GM23338 (cell line): ENCODE measurements at places on chromosomes 11 and 22.

- no peak for DNase-seq
Measured at GRCh38 chr22:40480996-40481395, 110.6 kb downstream of the SGSM3 start.

- no peak for DNase-seq
Measured at GRCh38 chr11:23310276-23310675, 450.0 kb upstream of the CCDC179 start.

- no peak for DNase-seq
Measured at GRCh38 chr11:76186776-76187279, 19.5 kb downstream of the WNT11 start.

DNA sequence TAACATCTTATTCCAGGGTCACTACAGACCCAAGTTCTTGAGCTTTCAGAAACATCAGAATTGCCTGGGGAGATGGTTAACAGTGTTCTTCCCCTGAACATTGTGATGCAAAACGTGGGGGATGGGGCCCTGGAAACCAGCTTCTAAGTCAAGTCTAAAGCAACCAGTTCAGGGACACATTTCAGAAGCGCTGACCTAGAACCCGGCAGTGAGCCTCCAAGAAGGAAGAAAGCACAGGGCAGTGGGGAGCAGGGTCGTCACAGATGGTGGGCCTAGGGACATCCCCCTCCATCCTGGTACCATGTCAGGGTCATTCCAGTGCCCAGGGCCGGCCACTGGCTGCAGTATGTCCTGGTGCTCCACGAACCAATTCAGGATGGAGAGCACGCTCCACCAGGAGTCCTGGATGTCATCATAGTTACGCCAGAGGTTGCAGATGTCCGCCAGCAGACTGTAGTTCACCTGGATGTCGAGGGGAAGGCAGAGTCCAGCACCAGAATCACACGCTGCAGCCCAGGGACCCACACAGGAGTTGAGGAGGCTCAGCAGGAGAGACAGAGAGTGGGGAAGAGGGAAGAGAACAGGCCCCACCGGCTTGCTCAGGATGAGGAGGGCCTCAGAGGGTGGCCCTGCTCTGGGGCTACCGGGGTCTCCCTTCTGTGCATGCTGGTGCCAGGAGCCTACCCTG lies 5.0 kb downstream of the NAGA start:
- peak; percentile 80 for DNase-seq

- DNase-seq: no peak
Measured at GRCh38 chr11:74636630-74637184, 44.3 kb downstream of the POLD3 start.

DNA sequence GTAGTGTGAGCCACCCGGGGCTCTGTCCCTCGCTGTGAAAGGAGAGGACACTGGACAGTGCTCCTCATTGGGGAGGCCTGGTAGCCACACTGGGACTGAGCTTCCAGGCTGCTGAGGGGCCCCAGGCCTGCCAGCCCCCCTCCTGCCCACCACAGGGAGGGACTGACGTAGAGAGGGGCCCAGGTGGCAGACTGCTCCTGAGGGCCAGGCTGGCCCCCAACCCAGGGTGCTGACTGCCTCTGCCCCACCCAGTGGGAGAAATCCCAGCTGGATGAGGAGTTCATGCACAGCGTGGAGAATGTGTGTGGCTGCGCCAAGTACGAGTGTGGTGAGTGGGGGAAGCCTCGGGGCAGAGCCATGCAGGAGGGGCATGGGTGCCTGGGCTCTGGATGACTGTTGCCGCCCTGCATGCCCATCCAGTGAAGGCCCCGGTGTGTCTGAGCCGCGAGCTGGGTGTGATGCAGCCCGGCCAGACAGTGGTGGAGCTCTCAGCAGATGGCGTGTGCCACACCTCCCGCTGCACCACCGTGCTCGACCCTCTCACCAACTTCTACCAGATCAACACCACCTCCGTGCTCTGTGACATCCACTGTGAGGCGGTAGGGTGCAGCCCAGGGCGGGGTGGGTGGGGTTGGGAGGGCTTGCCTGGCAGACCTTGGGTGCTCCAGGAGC lies 78.7 kb upstream of the MYOD1 start:
- DNase-seq: no peak

DNA sequence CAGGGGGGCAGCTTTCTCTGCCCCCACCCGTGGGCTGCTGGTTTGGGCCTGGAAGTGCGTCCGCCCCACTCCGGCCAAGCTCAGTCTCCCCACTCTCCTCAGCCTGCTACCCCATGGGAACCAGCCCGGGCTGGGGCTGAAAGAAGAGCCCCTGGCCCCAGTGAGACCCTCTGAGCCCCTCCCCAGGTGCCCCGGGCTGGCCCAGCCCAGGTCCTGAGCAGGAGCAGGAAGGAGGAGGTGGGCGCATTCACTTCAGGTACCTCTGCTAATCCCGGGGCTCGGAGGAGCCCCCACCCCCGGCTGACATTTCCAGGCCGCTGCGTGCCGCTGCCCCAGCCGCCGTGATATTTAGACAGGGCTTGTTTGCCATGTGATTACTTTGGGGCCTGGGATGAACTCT lies 8.7 kb upstream of the TH start:
- no peak for DNase-seq
